ENCODE measurements at places on chromosomes 12 and 14.
A peak's percentile ranks its signal among the peaks of the same experiment; 100 is the strongest.

DNA sequence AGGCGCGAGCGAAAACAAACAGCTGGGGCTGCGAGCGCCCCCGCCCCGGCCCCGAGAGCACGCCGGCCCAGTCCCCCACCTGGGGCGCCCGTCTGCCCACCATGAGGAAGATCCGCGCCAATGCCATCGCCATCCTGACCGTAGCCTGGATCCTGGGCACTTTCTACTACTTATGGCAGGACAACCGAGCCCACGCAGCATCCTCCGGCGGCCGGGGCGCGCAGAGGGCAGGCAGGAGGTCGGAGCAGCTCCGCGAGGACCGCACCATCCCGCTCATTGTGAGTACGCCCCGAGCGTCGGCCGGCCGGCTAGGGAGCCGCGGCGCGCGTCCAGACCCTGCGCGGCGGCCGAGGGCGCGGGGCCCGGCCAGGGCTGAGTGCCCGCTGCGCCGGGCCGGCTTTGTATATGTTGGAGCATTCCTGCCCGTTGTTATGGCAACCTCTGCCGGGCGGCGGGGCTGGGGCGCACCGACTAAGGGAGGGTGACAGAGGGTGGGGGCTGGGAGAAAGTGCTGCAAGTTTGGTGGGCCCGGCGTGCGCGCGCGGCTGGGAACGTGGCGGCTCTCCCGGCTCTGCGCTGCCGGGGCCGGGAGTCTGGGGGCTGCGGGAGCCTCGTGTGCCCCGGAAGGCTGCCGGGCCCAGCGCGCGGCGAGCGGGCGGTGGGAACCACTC lies 367 bp downstream of the GALNT16 start:
- no peak for DNase-seq

DNA sequence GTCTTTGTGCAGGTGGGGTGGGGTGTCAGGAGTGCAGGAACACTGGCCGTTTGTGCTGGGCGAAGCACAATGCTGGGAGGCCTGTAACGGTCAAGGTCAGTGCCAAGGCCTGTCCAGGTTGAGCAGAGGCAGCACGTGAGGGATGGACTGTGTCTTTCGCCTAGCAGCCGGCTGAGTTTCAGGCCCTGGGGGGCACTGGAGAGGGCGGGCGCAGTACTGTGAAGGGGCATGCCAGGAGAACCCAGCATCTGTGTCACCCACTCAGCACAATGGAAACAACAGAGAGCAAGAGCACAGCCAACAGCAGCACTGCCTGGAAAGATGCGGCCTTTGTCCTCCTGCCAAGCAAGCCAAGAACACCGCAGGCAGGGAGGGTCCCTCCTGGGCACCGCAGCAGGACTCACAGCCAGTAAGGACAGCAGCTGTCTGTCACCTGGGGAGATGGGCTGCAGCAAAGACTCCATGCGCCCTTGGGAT lies 25.2 kb downstream of the SLC25A47 start:
- no peak for DNase-seq

- no peak for DNase-seq
Measured at GRCh38 chr14:88049266-88049665, 44.3 kb downstream of the GPR65 start.

GRCh38 chr14:39812532-39813320 lies 380.5 kb upstream of the FBXO33 start:
- DNase-seq = no peak

GRCh38 chr14:100786131-100786530 lies 39.8 kb upstream of the MEG3 start:
- DNase-seq = no peak

GRCh38 chr14:96168581-96168980 lies 36.1 kb upstream of the BDKRB2 start:
- no peak for DNase-seq

DNA sequence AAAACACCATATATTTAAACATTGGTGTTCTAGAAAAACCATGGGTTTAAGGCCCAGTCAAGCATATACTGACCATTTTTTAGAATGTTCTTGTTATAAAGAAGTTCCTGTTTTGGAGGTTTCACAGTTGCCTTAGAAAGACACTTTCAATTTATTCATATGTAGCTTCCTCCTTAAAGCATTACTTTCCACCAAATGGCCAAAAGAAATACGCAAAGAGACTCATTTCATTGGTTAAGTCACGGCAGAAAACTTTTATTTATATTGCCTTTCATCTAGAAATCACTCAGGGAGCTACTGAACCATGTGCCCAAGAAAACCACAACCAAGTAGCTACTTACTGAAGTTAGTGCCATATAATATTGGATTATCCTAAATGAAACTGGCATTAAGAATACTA lies 40.0 kb downstream of the MYBPC1 start:
- DNase-seq = no peak

DNA sequence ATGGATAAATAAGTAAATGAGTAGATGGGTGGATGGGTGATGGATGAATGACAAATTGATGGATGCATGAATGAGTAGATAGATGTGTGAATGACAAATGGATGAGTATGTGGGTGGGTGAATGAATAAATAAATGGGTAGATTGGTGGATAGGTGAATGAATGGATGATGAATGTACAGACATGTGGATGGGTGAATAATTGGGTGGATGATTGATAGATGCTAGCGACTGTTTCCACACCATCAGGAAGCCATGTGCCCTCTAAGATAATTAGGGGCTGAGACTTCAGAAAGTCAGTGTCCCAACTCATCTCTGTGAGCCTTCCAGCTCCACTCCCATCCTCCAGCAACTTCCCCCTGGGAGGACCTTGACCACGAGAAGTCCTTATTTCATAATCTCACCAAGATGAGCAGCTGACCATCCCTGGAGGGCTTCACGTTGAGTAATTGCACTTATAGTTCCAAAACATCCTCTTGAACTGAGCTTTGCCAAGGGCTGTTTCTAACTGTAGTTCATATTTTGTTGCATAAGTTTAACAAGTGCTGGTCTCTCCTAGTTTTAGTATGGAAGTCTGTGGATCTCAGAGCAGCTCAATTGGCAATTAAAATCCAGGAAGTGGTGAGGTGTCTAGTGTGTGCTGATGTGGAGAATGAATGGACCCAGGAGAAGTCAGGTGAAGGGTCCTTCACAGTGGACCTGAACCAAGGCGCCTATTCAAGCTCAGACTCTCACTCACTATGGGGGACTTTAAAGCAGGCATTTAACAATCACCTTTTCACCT lies 295.7 kb downstream of the ADGRD1 start:
- DNase-seq = no peak

GRCh38 chr14:95190346-95190840 lies 33.1 kb upstream of the DICER1 start:
- DNase-seq = no peak

DNA sequence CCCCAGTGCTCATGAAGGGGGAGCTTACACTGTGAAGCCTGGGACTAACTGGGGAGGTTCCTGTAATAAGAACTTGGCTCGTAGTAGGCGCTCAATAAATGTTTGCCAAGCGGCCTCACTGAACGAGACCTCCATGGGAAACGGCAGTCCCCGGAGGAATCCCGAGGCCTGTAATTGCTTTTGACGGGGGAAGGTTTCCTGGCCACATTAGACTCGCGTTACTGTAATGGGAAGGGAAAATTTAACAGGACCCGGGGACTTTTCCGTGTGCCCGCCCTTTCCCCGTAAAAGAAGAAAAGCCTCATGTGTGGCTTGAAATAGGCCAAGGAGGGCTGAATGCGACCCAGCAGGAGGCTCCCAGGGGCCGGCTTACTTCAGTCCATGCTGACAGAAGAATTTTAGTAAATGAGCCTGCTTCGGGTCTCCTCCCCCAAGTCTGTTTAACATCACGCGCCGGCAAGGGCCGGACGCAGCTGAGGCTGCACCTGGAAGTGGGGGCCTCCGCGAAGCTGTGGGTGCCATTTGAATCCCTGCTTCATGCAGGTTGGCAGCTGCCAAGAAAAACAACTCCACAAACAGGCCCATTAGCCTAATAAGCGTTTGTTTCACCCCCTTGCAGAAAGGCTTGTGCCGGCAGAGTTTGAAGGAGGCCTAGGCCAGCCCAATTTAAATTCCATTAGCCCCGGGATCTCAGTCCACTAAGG lies 39.8 kb upstream of the PWP1 start:
- no peak for DNase-seq

- peak; percentile 49 for DNase-seq
Measured at GRCh38 chr12:14768823-14769405, 34.4 kb downstream of the WBP11 start.

DNA sequence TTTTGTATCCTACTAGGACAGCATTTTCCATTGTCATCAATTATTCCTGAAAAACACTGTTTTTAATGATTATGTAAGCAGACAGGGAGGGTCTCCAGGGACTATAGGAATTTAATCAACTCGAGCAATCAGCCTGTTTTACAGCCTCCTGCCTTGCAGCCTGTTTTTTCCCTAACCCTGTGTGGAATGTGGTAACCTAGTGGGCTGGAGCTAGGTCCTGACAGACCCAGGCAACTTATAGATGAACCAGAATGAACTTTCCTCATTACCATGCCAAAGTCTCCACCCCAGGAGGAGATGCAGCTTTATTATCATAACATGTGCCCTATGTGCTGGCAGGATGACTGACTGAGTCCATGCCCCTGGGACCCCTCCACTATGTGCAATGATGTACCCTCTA lies 375.1 kb downstream of the BMP4 start:
- DNase-seq = no peak

DNA sequence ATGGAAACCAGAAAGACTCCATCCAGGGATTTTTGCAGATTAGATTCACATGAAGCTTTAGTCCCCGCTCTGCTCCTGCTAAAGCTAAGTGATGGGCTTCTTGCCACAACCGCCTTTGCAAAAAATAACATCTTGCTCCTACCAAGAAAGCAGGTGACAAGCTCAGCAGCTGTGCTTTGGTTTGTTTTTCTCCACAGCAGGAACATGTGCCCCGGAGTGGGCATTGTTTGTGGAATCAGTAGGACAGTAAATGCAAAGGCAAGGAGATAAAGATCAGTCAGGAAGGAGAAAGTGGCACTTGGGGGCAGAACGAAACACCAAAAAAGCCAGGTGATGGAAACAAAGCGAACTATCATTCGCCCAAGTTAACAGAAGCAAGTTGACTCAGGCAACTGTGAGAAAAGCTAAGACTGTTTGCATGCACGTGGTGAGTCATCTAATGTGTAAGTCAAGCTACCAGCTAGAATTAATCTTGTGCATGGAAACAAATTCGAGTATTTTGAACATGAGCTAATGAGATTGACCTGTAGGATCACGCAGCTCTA lies 165.5 kb upstream of the PLXNC1 start:
- DNase-seq = no peak

GRCh38 chr12:55938826-55939501 lies 8.0 kb downstream of the DGKA start:
- no peak for DNase-seq

DNA sequence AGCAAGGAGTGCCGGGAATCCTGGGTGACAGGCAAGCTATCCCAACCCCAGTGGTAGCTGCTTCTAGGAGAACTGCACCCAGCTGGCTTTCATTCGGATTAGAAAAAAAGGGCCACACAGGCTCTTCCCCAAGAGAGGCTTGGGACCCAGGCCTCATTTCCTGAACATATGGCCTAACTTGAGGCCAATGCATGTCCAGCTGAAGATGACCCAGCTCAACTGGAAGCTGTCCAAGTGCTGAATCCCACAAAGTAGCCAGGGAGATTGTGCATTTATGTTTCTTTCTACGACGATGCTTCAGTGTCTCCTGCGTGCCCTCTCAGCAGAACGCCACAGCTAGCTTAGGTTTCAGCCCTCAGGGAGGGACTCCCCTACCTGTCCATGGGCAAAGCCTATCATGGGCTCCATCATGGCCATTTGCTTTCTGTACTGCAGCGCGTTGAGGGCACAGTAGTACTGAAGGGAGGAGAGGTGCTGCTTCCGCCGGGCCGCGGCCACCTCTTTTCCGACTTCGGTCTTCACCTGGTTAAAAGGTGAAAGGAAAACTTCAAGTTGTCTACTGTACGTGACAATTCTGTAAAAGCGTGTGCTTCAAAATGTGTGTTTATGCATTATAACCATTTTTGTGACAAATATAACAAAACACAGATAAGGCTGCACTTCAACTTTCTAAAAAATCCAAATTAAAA lies 29.1 kb downstream of the APPL2 start:
- DNase-seq = no peak

- DNase-seq = no peak
Measured at GRCh38 chr12:123444092-123445026, 7.9 kb upstream of the RILPL2 start.

DNA sequence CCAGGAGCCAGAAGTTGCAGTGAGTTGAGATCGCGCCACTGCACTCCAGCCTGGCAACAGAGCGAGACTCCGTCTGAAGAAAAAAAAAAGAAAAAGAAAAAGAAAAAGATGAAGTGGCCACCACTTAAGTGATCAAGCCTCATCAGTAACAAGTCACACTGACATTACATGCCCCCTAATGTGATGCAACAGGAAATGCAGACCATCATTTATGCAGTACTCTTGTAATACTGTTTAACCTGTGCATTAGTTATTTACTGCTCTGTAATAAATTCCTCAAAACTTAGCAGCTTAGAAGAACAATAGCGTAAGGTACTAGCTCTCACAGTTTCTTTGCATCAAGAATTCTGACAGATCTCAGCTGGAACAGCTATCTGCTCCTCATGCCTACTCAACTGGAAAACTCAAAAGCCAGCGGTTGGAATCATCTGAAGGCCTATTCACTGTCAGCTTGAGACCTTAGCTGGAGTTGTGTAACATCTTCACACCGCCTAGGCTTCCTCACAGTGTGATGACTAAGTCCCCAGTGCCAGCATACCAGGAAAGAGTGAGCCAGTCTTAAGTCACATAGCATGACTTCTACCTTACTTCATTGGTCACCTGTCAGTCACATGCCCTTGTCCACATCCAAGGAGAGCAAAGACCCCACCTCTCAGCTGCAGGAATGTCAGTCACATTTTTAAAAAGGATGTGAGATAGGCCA lies 31.5 kb downstream of the EPS8 start:
- no peak for DNase-seq

DNA sequence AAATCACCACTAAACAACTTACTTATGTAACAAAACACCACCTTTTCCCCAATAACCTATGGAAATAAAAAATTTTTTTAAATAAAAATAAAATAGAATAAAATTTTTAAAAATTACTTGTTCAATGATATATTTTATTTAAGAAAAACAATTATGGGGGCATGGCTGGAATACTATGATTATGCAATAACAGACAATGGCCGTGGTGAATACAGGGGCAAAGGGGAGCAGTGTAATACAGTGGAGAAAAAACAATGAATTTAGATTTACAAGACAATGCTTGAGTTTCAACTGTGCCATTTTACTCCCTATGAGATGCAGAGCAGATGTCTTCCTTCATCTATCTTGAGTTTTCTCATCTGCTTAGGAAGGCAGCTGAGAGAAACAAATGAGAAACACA lies 72.9 kb downstream of the BLTP3B start:
- no peak for DNase-seq

DNA sequence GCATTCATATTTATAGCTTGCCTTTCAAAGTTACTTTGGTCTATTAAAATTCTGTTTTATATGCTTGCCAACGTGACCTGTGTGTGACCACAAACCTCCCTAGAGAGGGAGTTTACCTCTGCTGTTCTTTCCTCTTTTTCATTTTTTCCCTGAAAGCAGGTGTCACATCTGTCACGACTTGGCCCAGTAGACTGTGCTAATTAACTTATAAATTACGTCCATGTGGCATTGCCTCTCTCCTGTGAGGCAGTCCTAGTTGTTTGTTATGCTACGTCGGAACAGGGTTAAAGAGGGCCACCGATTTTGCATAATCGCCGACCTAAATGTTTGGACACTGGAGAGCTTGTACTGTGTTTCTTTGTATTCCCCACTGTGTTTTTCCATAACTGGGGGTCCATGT lies 343.9 kb upstream of the FLRT2 start:
- DNase-seq = no peak

- DNase-seq = no peak
Measured at GRCh38 chr12:131832321-131833231, 4.4 kb downstream of the MMP17 start.

Data from activated T-cell treated with anti-CD3 and anti-CD28 coated beads, Interleukin-2, amount 50 U/mL, for 1 hour (primary cell).